Anterior cingulate cortex (tissue), 58 donors: ENCODE measurements at places on chromosomes 5 and 9.
A peak's percentile ranks its signal among the peaks of the same experiment; 100 is the strongest.

DNA sequence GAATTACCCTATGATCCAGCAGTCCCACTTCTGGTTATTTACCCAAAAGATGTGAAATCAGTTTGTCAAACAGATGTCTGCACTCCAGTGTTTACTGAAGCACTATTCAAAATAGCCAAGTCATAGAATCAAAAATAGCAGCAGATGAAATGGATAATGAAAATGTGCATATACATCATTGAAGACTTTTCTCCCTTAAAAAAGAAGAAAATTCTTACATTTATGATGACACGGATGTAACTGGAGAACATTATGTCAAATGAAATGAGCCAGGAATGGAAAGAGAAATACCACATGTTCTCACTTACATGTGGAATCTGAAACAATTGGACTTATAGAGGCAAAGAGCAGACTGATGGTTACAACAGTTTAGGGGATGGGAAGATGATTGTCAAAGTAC is 21.5 kb upstream of the PLEKHG4B start:
- DNase-seq, result no peak

- no peak for DNase-seq
Observed at GRCh38 chr5:112549605-112550166, 130.6 kb upstream of the EPB41L4A start.

GRCh38 chr9:29228558-29228957 is 1655.3 kb upstream of the C9orf72 start:
- no peak for DNase-seq

GRCh38 chr5:88509403-88509802 is 240.8 kb upstream of the TMEM161B start:
- no peak for DNase-seq

- DNase-seq, result no peak
Observed at GRCh38 chr9:91408475-91408874, 15.2 kb downstream of the NFIL3 start.

- DNase-seq, result no peak
Observed at GRCh38 chr5:76471987-76472334, 68.9 kb downstream of the IQGAP2 start.

DNA sequence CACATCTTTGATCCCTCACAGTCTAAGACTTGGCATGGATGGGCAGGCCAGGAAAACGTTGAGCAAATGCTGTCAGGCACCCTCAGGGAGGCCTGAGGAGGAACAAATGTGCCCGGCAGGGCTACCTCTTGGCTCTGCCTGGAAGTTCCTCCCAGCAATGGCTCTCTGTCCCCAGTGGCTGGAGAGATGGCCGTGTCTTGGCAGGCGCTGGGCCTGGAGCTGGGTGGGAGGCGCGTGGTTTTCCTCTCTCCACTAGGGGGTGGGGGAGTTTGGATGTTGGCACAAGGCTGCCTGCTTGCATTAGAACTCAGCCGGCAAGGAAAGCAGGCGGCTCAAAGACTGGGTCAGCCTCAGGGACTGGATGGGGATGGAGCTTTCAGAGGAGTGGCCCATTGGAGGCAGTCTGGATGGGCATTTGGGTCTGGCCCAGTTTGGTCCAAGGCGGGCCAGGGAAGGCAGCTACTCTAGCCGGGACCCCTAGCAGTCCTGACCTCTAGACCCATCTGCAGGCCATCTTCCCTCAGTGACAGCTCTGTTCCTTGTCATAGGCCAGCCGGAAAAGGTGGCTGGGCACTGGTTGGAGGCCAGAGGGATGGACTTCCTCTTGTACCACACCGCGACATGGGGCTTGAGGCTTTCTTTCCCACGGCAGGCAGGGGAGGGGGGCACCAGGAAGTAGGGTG is 68.2 kb upstream of the STC2 start:
- peak; percentile 7 for DNase-seq
